Hematopoietic multipotent progenitor cell treated with erythropoietin and hydrocortisone succinate and interleukin-3 and kit ligand, for 4 days (in vitro differentiated cells): ENCODE measurements at places on chromosomes 2 and 18.

GRCh38 chr18:58541789-58542425 is 87.0 kb downstream of the ALPK2 start:
- peak; percentile 67 for DNase-seq

GRCh38 chr2:173240083-173240482 is 114.6 kb upstream of the CDCA7 start:
- DNase-seq: no peak

GRCh38 chr18:50177294-50177992 is 17.5 kb downstream of the MYO5B start:
- no peak for DNase-seq

DNA sequence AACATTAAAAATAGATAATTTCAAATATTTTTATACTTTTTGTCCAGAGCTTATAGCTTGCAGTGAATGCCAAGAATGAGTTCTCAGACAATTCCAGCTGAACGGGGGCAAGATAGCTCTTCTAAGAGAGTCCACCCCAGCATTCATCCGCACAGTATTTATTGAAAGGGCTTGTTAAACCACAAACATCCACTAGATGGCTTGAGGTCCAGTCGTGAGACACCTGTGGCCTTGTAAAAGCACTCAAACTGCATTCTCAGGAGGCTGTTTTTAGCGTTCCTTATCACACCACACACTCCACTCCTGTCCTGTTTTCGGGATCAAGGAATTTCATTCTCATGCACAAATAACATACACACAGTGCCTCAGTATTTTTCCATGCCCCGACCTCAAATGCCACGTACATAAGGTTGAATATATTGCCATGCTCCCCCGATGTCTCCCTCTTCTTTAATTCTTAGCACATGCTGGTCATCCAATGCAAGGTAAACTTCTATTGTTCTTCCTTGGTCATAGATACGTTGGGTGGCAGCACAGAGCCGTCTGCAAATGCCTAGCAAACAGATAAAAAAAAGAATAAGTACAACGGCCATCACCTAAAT is 47.4 kb downstream of the DNAJC10 start:
- DNase-seq: peak; percentile 68

GRCh38 chr2:70328921-70329561 is 27.2 kb upstream of the FAM136A start:
- DNase-seq: no peak

DNA sequence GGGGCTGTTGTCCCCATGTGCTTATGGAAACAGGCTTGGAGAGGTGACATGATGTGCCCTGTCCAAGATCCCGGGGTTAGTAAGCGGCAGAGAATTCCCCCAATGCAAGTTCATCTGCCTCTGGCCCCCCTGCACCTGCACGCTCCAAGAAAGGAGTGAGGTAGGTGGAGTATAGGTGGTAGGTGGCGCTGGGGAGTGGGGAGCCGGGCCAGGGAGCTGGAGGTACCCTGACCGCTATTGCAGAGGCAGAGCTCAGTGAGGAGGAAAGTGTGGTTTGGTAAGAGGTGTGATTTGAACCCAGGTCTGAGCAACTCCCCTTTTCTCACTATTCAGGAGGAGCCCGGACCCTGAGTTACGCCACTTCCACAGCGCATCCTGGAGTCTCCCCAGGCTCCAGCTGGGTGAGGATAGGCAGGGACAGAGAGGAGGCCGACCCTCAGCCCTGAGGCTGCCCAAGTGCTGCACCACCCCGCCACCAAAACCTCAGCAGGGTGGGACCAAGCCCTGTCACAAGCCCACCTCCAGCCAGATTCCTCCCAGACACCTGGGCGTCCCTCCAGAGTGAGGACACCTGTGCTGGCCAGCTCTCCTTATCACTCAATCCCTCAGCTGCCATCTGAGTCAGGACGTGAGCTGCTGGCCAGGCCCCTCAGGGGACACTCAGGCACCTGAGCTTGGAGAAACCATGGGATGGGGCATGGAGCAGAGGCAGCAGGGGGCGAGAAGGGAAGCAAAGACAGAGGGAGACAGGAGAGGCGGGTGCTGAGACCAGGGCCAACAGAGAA is 5.6 kb downstream of the HAAO start:
- no peak for DNase-seq

GRCh38 chr18:62998443-62998842 is 283.1 kb downstream of the PHLPP1 start:
- DNase-seq: no peak

DNA sequence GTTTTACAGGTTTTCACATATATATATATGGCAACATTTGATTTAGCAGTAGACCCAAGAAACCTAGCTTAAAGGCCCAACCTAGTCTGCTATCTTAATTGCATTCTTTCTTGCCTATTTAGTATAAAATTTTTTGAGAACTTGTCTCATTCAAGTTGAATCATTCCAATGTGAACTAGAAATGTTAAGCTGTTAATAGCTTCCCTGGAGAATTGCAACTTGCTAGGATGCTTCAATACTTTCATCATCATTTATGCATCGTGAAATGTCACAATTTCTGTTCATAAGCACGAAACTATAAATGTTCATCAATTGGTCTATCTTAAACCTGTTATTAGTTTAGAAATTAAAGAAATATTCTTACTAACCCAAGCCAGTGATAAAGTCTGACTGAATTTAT is 217.6 kb downstream of the BABAM2 start:
- no peak for DNase-seq

DNA sequence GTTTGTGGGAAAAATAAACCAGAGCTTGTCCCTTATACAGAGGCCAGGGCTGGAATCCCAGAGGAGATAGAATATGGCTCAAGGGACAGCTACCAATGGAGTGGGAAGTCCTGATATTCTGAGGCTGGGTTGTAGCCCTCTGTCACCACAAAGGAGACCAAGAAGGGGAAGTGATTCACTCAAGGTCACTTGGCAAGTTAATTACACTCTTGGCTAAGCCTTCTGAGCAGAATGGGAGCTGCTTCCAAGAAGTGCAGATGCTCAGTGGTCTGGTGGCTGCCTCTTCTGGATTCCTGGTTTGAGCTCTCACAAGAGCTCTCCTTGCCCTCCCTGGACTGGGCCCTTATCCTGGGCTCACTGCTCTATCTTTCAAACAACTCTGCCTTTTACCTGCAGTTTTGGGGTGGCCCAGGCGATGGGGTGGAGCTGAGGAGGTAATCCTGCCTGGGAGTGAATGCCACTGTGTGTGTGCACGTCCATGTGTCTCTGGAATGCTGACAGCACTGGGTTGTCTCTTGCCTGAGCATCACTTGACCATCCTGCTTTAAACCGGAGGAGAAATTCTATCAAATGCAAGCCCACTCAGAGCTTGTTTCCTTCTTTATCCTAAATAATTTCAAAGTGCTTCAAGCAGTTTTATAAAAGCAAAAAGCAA is 168.2 kb downstream of the KCNS3 start:
- DNase-seq: no peak

DNA sequence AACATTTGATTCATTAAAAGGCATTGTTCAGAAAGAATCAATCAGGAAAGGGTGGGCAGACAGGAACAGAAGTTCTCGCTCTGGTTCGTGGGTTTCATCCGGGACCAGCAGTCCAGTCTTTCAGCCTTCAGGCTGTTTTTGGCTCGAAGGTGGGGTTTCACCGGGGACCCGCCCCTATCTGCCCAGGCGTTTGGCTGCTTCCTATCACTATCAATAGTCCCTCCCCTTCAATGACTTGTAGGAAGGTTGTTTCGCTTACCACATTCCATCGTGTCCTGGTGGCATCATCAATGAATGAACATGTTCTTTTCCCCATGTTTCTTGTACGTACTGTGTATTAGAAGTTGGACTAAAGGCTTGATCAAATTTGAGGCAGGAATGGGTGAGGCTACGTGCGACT is 130.3 kb downstream of the NEDD4L start:
- no peak for DNase-seq

GRCh38 chr2:103166456-103167324 is 404.9 kb downstream of the TMEM182 start:
- no peak for DNase-seq

DNA sequence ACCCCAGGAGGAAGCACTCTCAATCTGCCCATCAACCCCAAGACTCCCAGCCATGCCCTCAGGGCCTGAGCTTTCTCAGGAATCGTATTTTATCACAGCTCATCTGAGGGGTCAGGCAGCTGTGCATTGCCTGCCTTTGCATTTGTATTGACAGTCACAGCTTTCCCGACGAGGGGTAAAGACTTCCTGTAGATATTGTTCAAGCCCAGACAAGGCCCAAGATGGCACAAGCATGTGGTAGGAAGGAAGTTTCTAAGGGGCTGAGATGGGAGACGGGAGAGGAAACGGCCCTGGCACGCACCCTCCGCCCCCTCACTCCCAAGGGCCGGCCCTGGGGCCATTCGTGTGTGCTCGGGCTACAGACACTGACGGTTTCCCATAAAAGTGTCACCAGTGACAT is 34.2 kb upstream of the PRLH start:
- no peak for DNase-seq

- peak; percentile 73 for DNase-seq
Measured at GRCh38 chr2:168192839-168193616, 54.4 kb downstream of the STK39 start.

DNA sequence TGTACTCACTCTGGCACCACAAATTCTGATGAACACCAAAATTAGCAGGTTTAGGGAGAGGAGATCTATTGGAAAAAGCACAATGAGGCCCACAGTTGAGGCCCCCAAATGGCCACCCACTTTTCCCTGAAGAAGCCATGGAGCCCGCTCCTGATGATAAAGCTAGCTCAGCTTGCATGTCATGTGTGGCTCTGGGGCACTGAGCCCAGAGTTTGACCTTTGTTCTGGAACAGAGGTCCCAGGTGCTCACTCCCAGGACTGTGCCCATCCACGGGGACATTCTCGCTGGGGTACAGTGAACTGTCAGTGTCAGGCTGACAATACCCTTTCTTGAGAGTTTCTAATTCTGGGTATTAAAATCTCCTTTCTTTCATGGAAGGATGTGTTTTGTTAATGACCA is 36.2 kb downstream of the XDH start:
- DNase-seq: no peak

- DNase-seq: no peak
Measured at GRCh38 chr2:60309941-60310660, 243.4 kb downstream of the BCL11A start.

GRCh38 chr2:183164650-183165015 is 40.4 kb downstream of the NUP35 start:
- no peak for DNase-seq

- DNase-seq: peak; percentile 34
Measured at GRCh38 chr2:78861546-78861945, 164.0 kb upstream of the REG3G start.

GRCh38 chr18:55458456-55459203 is 129.4 kb downstream of the TCF4 start:
- no peak for DNase-seq

DNA sequence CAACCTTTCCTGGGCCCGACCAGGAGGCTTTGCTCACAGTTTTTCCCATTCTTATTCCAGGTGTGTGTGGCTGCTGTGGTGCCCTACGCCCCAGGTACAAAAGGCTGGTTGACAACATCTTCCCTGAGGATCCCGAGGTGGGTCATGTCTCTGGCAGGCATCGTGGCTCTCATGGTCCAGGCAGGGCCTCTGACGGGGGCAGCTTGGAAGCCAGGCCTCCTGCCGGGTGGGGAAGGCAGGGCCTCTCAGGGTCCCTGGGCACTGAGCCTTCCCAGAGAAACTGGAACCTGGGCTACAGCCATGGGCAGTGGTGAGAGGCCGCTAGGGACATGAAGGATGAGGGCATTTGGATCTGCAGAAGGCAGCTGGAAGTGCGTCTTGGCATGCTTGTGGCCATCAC is 49.4 kb downstream of the EFR3B start:
- DNase-seq: no peak

- DNase-seq: no peak
Measured at GRCh38 chr2:113053666-113054065, 999 bp upstream of the IL36B start.

DNA sequence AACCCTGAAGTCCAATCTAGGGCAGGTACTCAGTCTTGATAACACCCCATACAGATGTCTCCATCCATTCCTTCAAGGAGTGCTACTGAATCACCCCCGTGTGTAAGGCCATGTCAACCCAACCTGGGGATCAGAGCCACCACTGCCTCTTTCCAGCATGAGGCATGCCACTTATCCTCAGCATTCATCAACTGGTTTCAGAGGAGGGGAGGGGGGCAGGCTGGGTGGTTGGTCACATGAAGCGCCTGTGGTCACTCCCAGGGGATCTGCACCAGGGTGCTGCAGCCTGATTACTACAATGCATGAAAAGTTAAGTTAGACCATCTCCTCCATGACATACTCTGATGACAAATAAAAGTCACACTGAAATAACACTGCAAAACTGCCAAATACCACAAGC is 65.0 kb downstream of the UXS1 start:
- peak; percentile 41 for DNase-seq

DNA sequence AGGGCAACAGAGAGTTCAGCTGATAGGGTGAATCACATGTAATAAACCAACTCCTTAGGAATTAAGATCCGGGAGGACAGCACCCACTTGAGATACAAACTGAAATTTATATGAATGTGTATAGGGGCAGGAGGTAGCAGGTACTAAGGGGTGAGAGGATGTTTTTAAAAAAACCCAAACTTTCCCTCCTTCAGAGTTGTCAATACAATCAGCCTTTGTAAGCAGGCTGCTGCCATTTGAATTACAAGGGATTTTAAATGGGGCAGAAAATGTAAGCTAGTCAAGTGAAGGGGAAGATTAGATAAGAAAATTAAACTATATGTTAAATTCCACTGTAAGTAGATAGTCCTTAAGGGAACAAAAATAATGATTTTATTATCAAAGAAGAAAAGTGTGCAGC is 1239.7 kb upstream of the CELF4 start:
- DNase-seq: no peak

DNA sequence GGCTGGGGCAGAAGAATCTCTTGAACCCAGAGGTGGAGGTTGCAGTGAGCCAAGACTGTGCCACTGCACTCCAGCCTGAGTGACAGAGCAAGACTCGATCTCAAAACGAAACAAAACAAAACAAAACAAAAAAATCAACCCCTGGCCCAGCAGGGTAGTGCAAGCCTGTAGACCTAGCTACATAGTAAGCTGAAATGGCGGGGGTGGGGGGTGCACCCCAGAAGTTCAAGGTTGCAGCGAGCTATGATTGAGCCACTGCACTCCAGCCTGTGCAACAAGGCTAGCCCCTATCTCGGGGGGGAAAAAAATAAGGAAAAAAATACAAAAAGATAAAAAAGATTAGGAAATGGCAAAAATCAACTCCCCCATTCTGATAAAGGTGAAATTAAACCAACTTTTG is 6.4 kb downstream of the ATL2 start:
- DNase-seq: peak; percentile 29

DNA sequence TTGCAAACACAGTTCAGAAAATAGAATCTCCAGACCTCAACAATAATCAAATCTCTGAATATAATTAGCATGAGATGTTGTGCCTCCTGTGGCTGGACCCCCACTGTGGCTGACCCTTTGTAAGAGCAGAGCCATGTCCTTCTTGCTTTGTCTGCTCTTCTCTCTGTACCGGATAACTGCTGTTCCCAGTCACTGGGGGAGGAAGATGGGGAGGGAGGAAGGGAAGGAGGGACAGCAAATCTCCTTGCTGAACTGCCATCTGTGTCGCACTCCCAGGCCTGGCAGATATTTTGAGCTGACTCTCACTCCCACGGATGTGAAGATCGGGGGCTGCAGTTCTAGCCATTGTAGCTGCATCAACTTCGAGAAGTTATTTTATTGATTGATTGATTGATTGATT is 319.0 kb upstream of the CXCR4 start:
- no peak for DNase-seq

- no peak for DNase-seq
Measured at GRCh38 chr2:7201851-7202250, 284.6 kb downstream of the RNF144A start.
